ENCODE measurements at places on chromosomes 11 and 22.

GRCh38 chr11:120217941-120218694, 7.3 kb downstream of the OAF start:
- no peak for DNase-seq

- no peak for DNase-seq
These were observed 85.3 kb upstream of the SORL1-AS1 start for GRCh38 chr11:121538054-121538453.

DNA sequence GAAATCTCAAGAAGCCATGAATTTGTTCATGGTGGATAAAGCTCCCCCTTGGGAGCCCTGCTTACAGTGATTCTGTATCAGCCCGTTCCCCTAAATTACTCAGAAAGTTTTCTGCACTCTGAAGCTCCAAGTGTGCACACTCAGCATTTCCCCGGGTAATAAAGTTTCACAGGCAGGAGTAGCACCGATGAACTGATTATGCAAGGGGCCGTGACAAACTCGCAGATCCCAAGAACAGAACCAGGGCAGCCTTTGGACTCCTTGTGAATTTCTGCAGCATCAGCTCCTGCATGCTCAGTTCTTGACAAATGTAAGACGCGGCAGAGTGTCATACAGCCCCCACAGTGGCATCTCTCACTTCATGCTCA, 73.5 kb downstream of the COMMD9 start:
- no peak for DNase-seq

GRCh38 chr11:123065621-123066020, 3.7 kb upstream of the HSPA8 start:
- DNase-seq = no peak

DNA sequence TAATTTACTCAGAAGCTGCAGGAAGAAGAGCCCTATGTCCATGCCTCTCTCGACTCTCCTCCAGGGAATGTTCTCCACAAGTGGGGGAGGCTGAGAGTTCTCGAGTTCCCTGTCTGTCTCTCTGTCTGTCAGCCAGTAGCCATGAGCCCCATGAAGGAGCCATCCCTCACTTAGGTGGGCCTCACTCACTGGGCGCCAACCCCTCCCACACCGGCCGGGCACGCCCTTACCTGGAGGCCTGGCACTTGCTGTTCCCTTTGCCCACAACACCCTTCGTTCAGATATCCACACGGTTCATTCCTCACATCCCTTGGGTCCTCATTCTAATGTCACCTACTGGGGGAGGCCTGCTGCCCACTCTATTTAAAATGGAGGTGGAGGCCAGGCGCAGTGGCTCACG, 14.2 kb upstream of the IL10RA start:
- DNase-seq = no peak

- no peak for DNase-seq
These were observed 29.2 kb downstream of the SREBF2 start for GRCh38 chr22:41862160-41862529.

DNA sequence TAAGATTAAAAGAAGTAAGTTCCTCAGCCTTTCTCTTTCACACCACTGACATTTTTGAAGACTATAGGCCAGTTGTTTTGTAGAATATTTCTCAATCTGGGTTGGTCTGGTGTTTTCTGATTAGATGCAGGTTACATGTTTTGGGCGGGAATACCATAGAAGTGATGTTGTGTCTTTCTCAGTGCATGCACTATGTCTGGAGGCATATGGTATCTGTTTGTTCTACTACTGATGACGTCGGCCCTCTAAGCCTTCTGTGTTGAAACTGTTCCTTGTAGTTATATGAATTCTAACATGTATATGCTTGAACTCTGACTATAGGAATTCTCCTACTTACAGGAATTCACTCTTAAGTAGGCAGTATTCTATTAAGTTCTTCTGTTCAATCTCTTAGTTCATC, 21.6 kb downstream of the ZFTA start:
- DNase-seq = no peak
